Activated T-cell treated with anti-CD3 and anti-CD28 coated beads for 4 hours (primary cell): ENCODE measurements at places on chromosomes 7 and 10.

GRCh38 chr10:33886299-33886698, 551.8 kb upstream of the NRP1 start:
- no peak for DNase-seq

DNA sequence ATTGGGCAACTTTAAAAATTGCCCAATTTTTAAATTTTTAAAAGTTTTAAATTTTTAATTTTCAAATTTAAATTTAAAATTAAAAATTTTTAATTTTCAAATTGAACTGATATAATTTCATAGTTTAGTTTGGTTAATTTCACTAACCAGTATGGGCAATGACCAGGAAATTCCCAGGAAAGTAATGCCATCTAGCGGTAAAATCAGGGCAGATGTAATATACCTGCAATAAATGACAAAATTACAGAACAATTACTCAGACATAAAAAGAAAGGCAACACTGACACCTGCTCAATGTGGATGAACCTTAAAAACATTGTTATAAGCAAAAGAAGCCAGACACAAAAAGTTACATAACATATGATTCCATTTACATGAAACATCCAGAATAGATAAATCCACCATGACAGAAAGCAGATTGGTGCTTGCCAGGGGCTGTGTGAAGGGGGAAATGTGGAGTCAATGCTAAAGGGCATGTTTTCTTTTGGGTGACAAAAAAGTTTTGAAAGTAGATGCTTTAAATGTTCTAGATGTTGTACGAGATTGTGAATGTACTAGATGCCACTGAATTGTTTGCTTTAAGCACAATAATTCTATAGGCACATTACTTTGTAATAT, 28.6 kb upstream of the SLC16A12 start:
- peak; percentile 5 for DNase-seq

GRCh38 chr7:157687158-157687557, 350.4 kb downstream of the DNAJB6 start:
- no peak for DNase-seq

GRCh38 chr10:70634011-70634410, 31.5 kb upstream of the PRF1 start:
- DNase-seq = no peak

GRCh38 chr7:22885797-22886261, 63.2 kb upstream of the TOMM7 start:
- peak; percentile 47 for DNase-seq

DNA sequence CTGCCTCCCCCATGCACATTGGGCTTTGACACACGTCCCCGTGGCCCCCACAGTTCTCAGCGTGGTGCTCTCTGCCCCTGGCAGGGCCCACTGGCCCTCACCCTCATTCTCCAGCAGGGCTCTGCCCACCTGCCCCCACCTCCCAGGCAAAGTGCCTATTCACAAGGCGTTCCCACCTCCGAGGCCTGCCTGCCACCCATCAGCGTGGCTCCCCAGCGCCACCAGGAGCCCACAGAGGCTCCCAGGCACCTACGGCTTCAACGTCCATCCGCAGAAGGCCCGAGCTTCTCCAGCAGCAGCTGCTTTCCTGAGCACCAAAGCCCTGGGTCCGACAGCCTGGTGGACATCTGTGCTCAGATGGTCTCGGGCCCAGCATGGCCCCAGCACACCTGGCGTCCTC, 211.8 kb upstream of the PPP2R2D start:
- DNase-seq = no peak
